ENCODE measurements at places on chromosomes 2 and 18. TPM values are rescaled to one million over a fixed set of nuclear protein-coding genes. Genes with fewer than 3 reads are reported as not detected.
A peak's percentile ranks its signal among the peaks of the same experiment; 100 is the strongest.

The GALNT13 gene
- total RNA-seq = 0.31 TPM

DNA sequence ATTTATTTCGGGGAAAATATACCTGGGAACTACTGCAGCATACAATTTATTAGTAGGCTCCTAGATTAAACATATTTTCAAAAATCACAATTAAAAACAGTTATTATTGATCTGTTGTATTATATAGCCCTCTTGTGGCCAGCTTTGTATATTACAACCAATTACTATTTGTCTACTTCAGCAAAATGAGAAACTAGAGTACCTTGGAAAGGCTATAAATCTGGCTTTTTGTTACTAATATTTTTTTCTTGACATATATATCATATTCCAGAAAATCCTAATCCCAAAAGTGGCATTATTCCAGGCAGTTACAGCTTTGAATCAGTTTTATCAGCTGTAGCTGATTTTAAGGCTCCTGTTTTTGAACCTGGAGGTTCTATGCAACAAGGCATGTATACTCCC lies 101.2 kb downstream of the UBR3 start:
- H3K4me3 ChIP-seq = no peak overlapping the region
- H3K36me3 ChIP-seq = peaks cover 9% of the 10 kb centered on the region
- no peak overlapping the region for H3K27ac ChIP-seq
- peak; percentile 52 for DNase-seq
- H3K27me3 ChIP-seq = no peaks in the 10 kb centered on the region

The TMEM17 gene
- total RNA-seq = 1.3 TPM

GRCh38 chr2:200757399-200757798 lies 54.3 kb upstream of the BZW1 start:
- H3K36me3 ChIP-seq = no peaks in the 10 kb centered on the region
- H3K27ac ChIP-seq = no peak overlapping the region
- H3K4me3 ChIP-seq = no peak overlapping the region
- no peak for DNase-seq
- no peaks in the 10 kb centered on the region for H3K4me1 ChIP-seq
- no peaks in the 10 kb centered on the region for H3K27me3 ChIP-seq

GRCh38 chr18:79911344-79912270 lies 39.8 kb downstream of the SLC66A2 start:
- H3K4me3 ChIP-seq = no peak overlapping the region
- H3K27me3 ChIP-seq = no peaks in the 10 kb centered on the region
- H3K4me1 ChIP-seq = peaks cover 26% of the 10 kb centered on the region
- DNase-seq = peak; percentile 80

DNA sequence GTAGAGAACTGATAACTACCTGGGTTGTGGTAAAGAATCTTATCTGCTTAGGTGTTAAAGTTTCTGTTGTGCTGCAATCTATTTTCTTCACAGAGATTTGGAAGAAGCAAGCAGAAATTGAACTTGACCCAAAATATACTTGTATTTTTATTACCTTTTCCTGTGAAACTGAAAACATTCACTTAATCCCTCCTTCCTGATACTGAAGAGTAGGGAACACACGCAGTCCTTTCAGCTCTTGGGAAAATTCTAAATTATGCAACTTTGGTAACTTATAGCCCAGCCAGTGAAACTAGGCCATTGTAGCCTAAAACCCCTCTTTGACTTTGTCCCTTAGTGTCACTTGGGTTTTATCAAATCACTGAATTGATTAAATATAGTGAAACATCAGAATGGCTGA lies 128.4 kb upstream of the MEIS1 start:
- peak; percentile 56 for DNase-seq
- H3K27me3 ChIP-seq = no peaks in the 10 kb centered on the region
- no peak overlapping the region for H3K4me3 ChIP-seq
- peak overlapping the region; percentile 29 for H3K27ac ChIP-seq

- H3K27ac ChIP-seq = no peak overlapping the region
- H3K4me1 ChIP-seq = peaks cover 8% of the 10 kb centered on the region
- no peaks in the 10 kb centered on the region for H3K27me3 ChIP-seq
- peaks cover 2% of the 10 kb centered on the region for H3K36me3 ChIP-seq
- no peak for DNase-seq
Measured at GRCh38 chr2:190352668-190353536, 9.5 kb downstream of the INPP1 start.

- no peak overlapping the region for H3K27ac ChIP-seq
- no peaks in the 10 kb centered on the region for H3K27me3 ChIP-seq
- no peak overlapping the region for H3K4me3 ChIP-seq
- peaks cover 2% of the 10 kb centered on the region for H3K4me1 ChIP-seq
Measured at GRCh38 chr2:130850788-130851623, 14.3 kb downstream of the ARHGEF4 start.

- no peak overlapping the region for H3K4me3 ChIP-seq
- H3K36me3 ChIP-seq = no peaks in the 10 kb centered on the region
- H3K27ac ChIP-seq = peak overlapping the region; percentile 92
- H3K27me3 ChIP-seq = no peaks in the 10 kb centered on the region
- peaks cover 82% of the 10 kb centered on the region for H3K4me1 ChIP-seq
Measured at GRCh38 chr2:43070676-43071502, 155.5 kb downstream of the ZFP36L2 start.

DNA sequence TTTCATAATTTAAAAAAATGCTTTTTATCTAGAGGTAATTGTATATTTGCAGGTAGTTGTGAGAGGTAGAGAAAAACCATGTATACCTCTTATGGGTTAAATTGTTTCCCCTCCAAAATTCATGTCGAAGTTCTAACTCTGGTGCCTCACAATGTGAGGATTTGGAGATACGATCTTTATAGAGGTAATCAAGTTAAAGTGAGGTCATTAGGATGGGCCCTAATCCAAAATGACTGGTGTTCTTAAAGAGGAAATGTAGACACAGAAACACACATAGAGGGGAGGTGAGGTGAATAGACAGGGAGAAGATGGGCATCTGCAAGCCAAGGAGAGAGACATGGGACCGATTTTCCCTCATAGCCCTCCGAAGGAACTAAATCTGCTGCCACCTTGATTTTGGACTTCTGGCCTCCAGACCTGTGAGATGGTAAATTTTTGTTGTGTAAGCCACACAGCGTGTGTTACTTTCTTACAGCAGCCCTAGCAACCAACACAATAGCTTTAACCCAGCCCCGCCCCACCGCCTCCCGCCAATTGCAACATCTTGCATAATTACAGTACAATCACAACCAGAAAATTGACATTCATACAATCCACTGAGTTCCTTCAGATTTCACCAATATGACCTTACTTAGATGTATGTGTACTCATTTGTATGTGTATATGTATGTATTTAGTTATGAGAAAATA lies 208.9 kb downstream of the MIB1 start:
- DNase-seq = no peak
- no peaks in the 10 kb centered on the region for H3K27me3 ChIP-seq
- no peak overlapping the region for H3K27ac ChIP-seq
- H3K36me3 ChIP-seq = no peaks in the 10 kb centered on the region
- no peaks in the 10 kb centered on the region for H3K4me1 ChIP-seq

Data from muscle of leg (tissue), 16 donors.